HCT116 (cell line): ENCODE measurements at places on chromosomes 7 and 10.

- DNase-seq: no peak
Measured at GRCh38 chr7:46776790-46777189, 805.1 kb downstream of the TNS3 start.

DNA sequence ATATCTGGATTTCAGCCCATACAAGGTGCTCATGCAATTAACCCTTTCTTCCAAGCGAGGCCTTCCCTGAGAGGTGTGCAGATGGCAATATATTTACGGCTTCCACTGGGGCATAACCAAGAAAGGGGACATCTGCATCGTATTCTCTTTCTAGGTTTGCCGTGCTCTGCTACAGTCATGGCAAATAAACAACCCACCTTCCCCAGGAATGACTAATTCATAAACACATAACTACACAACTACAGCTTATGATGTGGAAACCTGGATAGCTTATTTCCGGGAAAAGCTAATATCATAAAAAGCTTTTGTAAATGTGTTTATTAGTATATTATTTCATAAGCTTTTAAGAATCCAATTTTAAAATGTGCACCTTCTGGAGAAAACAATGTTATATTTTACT, 120.0 kb downstream of the CAMK1D start:
- DNase-seq: no peak

DNA sequence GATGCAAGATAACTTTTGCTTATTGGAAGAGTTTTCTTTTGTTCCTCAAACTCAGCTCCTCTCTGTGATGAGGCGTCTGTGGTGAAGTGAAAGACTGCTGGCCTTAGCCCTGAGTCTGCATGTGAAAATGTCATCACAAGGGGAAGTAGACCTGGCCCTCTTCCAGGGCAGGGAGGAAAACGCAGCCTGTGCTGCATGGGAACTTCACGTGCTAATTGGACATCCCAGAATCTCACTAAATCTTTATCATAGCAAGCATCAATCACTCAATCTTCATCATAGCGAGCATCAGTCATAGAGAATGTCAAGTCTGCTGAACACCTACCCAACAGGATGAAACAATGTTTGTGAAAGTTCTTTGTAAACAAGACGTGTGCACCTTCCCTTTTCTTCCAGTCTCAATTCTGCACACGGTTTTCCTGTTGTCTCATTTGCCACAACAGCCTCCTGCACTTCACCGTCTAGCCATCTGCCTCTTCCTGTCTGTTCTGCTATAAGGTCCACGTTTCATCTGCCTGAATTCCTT, 314.6 kb downstream of the FRMD4A start:
- no peak for DNase-seq

- no peak for DNase-seq
Measured at GRCh38 chr7:4015996-4016395, 666.1 kb upstream of the FOXK1 start.

- no peak for DNase-seq
Measured at GRCh38 chr7:5417106-5418071, 6.2 kb downstream of the TNRC18 start.

- DNase-seq: no peak
Measured at GRCh38 chr7:48111596-48111995, 22.5 kb downstream of the UPP1 start.

DNA sequence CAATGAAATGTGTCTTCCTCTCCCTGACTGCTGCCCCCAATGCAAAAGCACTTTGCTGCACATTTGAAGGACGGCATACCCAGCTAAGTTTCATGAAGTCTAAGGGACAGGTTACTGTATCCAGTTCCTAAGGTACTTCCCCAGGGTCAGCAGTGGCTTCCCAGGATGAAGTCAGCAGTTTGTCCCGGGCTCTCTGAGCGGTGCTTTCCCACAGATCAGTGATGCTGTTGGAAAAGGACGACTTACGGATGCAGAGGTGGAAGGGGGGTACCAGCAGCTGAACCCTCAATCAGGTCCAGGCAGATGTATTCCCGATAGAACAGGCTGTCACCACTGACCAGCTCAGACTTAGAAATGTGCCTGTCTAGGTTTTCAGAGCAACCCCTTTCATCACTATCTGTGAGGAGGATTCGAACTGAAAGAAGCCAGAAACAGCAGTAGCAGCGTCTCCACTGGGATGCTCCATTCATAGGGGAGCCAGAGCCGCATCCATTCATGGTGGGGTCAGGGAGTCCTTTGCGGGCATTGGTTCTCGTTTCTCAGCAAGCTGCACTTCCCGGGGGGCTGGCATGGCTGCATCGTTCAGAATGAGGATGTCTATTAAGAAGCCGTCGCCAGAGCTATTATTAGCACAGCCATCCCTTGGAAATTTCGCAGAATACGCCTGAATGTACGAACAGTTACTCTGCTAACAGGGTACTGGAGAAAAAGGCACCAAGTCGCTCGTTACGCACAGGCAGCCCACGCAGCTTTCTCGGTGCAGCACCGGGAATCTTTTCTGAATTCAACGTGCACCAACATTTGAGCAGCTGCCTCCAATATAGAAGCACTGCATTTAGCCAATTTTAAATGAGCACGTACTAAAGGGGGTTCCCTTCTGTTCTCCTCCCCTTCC, 303.7 kb downstream of the PRPF18 start:
- DNase-seq: no peak

DNA sequence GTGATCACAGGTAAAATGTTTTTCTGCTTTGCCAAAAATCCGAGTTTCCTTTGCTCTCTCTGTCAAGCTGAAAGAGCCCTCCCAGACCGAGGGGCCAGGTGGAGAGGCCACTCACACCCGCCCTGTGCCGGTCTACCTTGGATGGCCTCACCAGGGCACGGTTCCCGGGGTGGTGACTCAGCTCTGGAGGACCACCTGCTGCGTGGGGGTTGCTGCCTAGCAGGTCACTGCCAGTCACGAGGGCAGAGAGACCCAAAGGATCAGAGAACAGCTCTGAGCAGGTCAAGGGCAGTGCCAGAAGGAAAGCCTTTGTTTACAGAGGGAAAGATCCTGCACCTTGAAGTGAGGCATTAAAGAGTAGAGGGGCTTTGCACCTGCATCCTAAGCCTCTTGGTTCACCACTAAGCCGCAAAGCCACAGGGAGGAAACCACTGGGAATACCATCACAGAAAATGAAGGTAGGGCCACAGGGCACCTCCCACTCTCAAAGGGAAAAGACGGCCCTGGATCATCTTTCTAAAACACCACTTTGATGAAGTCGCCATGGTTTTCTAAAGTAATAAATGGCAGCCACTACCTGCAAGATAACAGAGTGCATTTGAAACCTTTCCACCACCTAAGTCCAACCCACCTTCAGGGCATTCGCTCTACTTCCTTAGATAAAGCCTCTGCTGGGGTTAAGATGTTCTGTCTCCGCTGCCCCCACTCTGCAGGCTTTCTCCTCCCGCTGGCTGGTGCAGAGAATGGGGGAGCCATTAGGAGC, 160.3 kb upstream of the KLF14 start:
- DNase-seq: peak; percentile 97

DNA sequence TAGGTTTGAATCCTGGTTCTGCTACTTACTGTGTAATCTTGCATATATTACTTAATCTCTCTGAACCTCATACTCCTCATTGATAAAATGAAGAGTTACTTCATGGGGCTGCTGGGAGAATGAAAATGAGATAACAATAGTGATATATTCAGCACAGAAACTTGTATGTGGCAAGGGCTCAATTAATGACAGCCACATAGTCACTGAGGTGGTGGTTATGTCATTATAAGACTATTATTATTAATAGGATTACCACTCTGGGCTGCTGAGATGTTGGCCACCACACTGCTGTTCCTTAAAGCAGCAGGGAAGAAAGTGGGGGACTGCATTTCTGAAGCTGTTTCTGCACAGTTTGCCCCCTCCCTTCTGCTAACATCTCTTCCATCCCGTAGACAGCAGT, 100.4 kb upstream of the PDLIM1 start:
- no peak for DNase-seq

GRCh38 chr7:42485301-42485766, 248.3 kb upstream of the GLI3 start:
- DNase-seq: no peak

GRCh38 chr10:69955897-69956740, 96.5 kb upstream of the MACROH2A2 start:
- no peak for DNase-seq

- no peak for DNase-seq
Measured at GRCh38 chr10:82827901-82828300, 952.9 kb downstream of the NRG3 start.

- no peak for DNase-seq
Measured at GRCh38 chr10:115049318-115049717, 43.8 kb upstream of the ATRNL1 start.

DNA sequence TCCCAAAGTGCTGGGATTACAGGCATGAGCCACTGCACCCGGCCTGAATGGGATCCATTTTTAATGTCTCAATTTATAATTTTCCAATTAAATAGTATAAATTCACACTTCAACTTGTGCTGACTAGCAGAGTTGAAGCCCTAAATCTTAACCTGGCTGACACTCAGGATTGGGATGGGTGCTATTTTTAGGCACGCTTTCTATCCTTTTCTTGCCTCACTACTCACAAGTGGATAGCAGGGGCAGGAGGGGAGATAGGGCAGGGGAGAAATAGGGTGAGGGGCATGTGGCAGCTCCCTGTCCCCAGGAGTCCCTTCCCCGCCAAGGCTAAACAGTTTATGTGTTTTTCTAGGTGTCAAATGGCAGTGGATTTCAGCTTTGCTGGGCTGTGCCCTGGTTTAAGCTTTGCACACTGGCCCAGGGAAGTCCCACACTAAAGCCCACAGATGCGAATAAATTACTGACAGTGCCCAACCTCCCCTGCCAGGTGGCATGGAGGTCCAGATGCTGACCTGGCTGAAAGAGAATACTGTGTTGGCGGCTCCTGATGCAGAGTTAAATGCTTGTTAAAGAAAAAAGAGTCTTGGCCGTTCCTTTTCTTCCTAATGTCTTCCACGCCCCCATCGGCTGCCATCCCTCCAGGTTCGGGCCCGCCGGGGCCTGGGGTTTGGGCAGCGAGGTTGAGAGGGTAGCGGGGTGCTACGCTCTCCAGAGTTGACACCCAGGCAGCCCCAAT, 36.2 kb upstream of the EFCAB10 start:
- no peak for DNase-seq

DNA sequence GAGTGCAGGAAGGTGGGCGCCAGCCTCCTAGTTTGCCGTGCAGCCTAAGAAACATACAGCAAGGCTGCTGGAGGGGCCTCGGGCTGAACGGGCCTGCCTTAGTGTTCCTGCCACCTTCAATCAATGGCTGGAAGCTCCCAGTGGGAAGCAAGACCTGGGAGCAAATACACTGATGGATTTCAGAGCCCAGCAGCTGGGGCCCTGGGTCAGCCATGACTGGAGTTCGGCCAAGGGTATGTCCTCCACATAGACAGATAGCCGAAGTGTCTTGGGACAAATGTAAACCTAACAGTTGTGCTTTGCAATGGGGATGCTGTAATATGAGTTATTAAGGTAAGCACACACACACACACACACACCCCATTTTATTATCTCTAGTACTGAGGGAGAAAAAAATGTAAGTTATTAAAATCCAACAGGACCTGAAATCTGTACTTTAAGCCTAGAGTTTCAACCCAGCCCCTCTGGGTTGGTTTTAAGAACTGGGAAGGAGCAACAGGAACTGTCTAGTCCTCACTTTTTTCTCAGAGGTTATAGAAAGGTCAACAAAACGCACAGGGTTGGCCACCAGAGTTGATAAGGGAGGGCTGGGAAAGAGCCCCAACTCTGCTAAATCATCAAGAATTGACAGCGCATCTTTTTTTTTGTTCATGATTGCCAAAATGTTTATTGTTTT, 50.0 kb upstream of the CELF2 start:
- no peak for DNase-seq

- DNase-seq: no peak
Measured at GRCh38 chr7:112757337-112757736, 32.9 kb downstream of the TMEM168 start.

DNA sequence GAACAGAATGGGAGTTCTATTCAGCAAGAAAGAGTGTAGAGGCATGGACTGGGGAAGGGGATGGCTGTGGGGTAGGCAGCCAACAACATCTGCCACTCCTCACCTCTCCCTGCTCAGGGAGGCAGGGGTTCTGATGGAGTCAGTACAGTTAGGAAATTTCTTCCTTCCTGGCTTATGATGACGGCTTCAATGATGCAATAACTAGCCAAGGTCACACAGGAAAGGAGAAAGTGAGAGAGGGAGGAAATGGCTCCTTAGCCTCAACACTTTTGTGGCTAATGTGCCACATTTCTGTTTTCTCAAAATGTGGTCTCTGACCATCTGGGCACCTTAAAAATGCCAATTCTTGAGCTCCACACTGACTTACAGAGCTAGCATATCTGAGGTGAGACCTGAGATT, 79.3 kb upstream of the PDZD8 start:
- no peak for DNase-seq

GRCh38 chr10:49151025-49151445, 17.2 kb upstream of the FAM170B start:
- no peak for DNase-seq

DNA sequence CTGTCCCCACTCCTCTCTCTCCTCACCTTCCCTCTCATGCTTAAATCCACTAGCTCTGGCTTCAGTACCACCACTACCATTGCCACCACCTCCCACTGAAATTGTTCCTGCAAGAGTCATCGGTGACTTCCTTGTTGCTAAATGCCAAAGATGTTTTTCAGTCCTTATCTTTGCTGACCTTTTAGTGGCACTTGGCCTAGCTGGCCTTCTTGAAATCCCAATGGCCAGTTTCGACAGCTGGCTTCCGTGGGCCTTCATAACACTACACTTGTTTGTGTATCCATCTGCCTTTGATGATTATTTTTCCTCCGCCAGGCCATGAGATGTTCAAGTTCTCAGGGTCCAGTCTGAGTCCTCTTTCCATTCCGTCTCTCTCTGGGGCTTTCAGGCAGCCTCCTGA, 118.2 kb upstream of the NANOS1 start:
- DNase-seq: peak; percentile 37

- no peak for DNase-seq
Measured at GRCh38 chr7:145633513-145633912, 483.1 kb upstream of the CNTNAP2 start.

DNA sequence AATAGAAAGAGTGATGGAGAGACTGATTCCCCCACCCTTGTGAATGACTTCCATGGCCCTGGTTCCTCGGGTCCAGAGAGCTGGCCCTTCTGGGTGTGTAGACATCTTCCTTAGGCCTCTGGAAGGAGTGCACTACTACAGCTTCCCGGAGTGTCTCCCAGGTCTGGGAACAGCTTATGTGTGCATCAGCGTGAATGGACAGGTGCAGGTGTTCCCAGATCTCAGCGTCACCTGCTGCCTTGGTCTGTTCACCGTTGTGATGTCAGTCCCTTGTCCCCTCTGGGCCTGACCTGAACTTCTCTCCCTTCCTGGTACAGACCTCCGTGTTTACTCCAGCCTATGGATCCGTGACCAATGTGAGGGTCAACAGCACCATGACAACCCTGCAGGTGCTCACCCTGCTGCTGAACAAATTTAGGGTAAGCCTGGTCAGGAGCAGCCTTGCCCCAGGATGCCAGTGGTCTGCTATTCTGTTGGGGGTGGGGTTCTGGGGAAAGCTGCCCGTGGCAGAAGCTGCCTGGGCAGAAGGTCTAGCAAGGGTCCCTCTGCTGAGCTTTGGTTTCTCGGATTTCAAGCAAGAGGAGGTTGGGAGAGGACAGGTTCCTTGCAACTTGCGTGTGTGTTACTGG, 10.5 kb upstream of the DEPP1 start:
- DNase-seq: no peak
